ENCODE measurements at places on chromosomes 11 and 22.

GRCh38 chr22:43176090-43176489, 10.8 kb downstream of the TTLL12 start:
- no peak for DNase-seq

- no peak for DNase-seq
Observed at GRCh38 chr22:32127904-32128303, 31.2 kb downstream of the C22orf42 start.

DNA sequence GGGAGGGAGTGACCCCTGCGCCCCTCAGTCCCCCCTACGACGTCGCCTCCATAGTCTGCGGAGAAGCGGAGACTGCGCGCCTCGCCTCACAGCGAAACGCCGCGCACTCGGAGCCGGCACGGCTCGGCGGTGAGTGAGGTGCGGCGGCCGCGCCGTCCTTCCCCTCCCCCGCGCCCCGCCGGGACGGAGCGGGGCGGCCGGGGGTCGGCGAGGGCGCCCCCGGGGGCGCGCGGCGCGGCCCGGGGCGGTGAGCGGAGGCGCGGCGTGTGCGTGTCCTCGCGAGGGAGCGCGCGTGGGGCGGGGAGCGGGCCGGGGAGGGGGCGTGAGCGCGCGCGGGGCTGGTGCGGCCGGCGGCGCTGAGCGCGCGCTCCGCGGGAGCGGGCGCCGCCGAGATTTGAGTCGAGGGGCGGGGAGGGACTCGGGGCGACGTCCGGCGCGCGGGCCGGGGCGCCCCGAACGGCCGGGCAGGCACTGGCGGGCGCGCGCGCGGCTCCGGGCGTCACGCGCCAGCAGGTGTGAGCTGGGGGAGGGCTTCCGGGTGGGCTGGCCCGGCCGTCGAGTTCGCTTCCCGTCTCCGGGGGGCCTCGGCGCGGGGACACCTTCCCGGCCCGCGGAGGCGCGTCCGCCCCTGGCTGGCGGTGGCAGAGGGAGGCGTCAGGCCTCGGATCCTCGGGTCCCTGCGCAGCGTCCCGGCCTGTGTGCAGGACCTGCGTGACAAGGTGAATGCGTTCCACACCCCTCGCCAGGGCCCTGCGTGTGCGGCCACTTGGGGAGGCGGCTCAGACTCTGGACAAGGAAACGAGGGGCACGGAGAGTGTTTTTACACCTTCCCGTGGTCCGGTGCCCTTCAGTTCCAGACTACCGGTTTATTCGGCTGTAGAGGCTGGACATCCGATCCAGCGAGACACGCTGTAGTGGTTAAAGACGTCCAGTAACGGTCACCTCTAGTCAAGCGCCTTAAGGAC, 50.4 kb downstream of the FAM83F start:
- DNase-seq: no peak

GRCh38 chr11:119307974-119308373, 9.0 kb downstream of the MCAM start:
- DNase-seq: no peak

GRCh38 chr11:69891421-69892236, 72.4 kb upstream of the FGF3 start:
- no peak for DNase-seq

All from AG04450 (cell line).